Stimulated activated CD4-positive, alpha-beta T cell treated with anti-CD3 and anti-CD28 coated beads, Interleukin-4, amount 100 ng/mL, for 24 hours (primary cell): ENCODE measurements at places on chromosomes 1 and 21.

- DNase-seq = no peak
Observed at GRCh38 chr1:172143384-172144055, 277.0 kb upstream of the C1orf105 start.

- no peak for DNase-seq
Observed at GRCh38 chr1:152436593-152437496, 22.8 kb upstream of the CRNN start.

DNA sequence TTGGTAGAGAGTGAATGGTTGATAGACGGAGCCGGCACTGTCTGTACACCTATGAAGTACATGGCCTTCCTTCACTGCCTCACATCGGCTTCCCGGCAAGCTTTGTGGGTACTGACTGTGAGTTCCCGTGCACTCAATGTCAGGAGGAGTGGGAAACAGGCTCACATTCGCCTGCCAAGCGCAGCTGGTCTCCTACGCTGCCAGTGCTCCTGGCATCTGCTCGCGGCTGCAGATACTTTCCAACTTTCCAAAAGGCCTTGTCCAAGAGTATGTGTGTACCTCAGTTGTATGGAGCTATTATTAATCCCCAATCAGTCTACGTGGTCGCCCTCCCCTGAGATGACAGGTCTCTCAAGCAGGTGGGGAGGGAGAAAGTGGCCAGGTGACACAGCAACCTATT lies 180.8 kb downstream of the ZSCAN20 start:
- no peak for DNase-seq

DNA sequence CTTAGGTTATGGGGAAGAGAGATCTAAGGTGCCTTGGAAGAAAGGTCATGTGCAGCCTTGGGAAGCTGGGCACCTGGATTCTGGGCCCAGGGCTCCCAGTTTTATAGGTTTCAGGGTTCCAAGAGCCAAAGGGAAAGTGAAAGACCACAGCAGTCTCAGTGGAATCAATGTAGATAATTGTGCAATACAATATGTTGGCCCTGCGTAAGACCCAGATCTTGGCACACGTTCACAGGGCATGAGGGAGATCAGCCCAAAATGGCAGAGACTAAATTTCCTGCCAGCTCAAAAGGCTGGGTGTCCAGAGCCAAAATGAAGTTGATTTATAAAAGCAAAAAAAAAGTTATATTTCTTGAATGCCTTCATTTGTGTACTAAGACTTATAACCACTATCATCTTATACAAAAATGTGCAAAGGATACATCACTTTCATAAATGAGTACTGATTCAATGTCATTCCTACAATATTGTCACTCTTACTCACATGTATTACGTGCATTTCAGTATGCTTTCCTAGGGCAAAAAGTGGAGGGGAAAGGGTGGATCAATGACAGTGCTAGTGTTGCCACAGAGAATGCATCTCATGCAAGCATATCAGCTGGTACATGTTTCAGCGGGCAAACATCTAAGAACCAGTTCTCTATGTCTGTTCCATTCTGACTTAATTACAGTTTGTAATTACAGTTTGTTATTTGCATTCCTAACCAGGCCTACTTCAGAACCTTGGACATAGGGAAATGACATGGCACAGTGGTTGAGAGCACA lies 22.5 kb upstream of the NPL start:
- DNase-seq = no peak

DNA sequence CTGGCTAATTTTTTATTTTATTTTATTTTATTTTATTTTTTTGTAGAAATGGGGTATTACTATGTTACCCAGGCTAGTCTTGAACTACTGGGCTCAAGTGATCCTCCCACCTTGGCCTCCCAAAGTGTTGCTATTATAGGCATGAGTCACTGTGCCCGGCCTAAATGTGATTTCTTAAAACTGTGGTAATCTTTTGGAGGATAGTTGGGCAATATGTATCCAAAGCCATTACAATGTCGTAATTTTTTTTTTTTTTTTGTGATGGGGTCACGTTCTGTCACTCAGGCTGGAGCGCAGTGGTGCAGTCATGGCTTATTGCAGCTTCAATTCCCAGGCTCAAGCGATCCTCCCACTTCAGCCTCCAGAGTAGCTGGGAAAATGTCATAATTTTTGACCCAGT lies 14.2 kb downstream of the ETV3L start:
- no peak for DNase-seq

- no peak for DNase-seq
Observed at GRCh38 chr1:45272913-45273371, 53.8 kb upstream of the HPDL start.

GRCh38 chr1:200139661-200140250 lies 112.2 kb downstream of the NR5A2 start:
- DNase-seq = peak; percentile 41

- no peak for DNase-seq
Observed at GRCh38 chr1:8858112-8858668, 20.3 kb downstream of the ENO1 start.

DNA sequence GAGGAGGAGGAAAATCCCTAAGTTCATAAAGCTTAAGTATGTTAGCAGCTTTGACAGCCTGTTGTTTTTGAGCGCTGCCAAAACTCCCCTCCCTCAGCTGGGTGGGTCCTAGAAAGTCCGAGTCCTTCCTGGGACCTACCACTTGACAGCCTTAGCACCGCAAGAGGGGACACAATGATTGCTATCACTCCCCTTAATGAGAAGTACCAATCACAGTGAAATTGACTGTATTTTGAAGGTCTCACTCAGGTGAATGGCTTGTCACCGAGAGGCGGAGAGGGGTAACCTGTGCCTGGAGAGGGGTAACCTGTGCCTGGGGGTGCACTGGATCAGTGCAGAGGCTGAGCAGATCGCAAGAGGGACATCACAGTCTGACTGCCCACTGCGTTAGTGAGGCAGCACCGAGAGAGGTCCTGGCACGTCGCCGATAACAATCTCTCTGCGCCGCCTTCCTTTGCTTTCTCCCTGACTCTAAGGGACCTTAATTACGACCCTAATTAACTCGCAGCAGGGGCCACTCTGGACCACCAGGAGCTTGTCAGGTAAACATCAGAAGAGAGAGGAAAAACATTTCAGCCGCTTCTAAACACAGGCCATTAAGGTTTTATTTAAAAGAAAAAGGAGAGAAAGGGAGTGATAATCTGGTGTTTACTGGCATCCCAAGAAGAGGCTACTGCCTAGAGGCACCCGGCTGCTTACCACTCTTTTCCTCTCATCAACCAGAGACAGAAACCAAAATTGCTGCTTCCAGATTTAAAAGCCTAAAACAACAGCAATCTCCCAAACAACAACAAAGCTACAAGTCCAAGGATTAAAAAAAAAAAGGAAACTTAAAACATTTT lies 25.7 kb upstream of the KCNK1 start:
- DNase-seq = no peak

- no peak for DNase-seq
Observed at GRCh38 chr21:44517175-44517899, 22.7 kb downstream of the KRTAP10-1 start.

DNA sequence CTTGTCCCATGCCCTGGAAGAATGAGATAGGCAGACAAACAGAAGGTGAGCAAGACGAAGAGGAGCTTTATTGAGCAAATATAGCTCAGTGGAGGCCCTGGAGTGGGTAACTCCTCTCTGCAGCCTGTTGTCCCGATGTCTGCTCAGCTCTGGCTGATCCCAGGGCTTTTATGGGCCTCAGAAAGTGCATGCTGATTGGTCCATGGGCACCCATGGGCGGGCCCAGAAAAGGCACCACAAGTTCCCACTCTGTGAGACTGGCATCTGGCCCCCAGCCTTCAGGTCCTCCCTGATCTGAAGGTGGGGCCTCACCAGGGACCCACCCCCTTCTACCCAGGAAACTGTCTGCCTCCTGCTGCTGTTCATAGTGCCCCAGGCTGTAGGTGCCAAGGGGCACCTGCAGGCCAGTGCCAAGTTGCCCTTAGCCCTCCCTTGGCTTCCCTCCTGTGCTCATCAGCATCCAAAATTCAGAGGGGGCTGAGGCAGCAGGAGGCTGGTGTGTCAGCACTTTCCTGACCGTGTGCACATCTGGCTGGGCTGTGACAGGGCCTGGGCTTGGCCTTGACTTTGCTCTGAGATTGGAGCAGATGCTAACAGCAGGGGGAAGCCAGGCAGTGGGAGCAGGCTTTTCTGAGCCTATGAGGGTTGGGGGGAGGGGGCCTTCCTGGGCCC lies 35.4 kb downstream of the ACTL8 start:
- no peak for DNase-seq

DNA sequence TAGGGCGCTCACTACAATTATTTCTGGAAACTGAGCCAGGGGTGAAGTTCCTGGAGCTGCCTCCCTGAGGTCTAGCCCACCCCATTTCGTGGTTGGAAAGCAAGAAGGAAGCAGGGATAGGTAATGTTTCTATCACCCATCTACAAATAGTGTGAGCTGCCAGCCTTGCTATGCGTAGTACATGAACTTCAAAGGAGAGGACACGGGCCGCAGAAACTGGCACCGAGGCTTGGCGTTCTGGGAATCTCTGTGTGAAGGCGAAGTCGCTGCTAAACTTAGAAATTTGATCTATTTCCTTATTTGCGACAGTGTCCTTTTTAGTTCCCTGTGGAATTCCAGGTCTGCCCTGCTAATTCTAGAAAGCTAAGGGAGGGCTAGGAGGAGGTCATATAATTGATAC lies 49.6 kb upstream of the NTPCR start:
- no peak for DNase-seq

DNA sequence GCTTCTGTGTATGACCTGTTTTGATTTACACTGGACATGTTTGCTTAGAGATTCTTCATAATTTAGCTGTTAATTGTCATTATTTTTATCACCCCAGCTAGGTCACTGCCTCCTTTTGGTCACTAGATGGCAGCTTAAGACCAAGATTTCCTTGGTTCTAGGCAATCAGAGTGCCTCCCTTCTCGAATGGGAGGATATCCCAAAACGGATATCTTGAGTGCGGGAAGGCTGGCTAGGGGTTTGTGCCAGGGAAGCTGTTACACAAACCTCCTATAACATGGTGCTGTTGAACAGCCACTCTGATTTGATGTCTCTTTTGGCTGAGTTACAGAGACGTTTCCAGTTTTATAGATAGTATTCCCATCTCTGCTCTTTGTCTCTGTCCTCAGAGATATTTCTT lies 283.5 kb downstream of the S1PR1 start:
- DNase-seq = peak; percentile 6

- DNase-seq = peak; percentile 5
Observed at GRCh38 chr1:204977318-204977717, 65.7 kb upstream of the CNTN2 start.

DNA sequence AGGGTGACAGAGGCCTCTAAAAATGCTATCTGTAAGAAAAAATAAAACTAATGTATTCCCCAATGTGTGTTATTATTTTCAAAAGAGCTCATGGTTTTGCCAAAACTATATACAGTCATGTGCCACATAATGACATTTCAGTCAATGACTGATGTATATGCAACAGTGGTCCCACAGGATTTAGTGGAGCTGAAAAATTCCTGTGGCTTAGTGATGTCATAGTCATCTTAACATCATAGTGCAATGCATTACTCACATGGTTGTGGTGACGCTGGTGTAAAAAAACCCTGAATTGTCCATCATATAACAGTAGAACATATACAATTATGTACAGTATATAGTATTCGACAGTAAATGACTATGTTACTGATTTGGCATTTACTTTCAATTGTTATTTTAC lies 172.4 kb downstream of the CACNA1E start:
- no peak for DNase-seq

- no peak for DNase-seq
Observed at GRCh38 chr1:212491454-212491853, 58.7 kb downstream of the NENF start.

DNA sequence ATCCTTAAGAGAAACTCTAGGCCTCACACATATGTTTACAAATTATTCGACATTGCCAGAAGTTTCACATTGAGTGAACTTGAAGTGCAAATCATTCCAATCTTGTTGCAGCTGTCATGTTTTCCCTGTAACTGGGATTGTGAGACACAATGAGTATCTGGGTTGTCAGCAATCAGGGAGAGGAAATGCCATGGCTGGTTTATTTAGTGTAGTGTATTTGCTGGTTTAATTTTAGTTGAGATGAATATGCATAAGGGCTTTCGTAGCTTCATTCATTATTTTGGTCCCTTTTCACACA lies 54.2 kb upstream of the USP1 start:
- no peak for DNase-seq

DNA sequence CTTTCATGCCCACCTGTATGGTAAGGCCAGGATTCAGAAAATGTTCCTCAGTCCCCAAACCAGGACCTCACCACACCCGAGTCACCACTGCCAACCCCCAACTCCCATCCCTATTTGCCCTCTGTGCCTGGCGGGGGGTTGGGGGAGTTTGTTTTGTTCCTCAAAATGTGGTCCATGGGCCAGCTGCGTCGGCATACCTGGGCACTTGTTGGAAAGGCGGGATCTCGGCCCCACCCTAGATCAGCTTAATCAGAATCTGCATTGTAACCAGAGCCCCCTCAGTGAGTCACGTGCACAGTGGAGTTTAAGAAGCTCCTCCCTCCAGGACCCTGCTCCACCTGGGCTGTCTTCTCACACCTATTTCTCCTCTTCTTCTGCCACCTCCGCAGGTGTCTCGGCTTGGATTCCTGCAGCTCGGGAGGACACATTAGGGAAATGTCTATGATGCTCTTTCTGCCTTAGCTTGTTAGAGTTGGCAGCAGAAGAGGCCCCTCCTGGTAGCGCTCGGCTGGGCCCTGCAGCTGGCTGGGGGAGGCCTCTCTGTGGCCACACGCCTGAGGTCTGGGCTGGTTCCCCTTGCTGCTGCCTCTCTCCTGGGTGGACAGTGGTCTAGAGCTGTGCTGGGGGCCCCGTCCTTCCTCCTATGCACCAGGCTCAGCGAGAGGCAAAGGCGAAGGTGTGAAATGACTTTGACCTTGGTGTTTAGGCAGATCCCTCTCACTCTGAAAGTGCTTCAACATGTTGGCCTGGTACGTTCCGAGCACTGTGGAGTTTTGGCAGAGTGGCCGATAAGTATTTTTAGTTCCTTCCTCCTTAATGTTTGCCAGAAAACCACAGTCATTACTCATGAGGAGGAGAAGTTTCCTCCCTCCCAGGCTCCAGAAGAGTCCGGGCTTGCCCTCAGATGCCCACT lies 41.8 kb upstream of the CAMTA1 start:
- no peak for DNase-seq

GRCh38 chr1:18608534-18608933 lies 22.1 kb upstream of the PAX7 start:
- DNase-seq = no peak

DNA sequence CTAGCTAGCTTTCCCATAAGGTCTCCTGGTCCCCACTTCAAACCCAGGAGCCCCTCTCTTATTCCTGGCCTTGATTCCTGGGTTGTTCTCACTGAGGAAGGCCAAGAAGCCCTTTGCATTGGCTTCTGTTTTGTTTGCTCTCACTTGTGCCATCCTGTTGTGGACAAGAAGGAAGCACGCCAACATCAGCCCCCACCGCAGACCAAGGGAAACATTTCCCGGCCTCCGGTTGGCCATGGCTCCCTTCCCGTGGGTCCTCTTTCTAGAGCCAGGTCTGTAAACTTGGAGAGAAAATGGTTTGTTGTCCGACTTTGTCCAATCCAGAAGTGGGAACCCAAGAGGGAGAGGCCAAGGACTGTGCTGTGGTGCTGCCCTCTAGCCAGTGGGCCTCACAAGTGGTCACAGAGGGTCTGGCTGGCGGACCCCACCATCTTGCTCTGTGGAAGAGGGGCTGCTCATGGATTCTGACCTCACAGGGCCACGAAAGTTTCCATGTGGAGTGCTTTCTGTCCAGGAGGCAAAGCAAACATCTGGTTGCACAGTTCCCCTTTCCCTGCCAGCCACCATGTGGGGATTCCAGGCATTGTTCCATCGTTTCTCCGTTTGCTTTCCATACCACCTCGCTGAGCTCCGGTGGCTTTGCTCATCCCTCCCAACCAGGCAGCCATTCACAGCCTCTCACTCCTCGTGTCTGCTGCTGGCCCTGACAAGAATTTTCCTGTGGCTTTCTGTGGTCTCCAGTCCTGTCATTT lies 18.9 kb upstream of the TENT5C start:
- DNase-seq = no peak

GRCh38 chr21:44615911-44616590 lies 4.2 kb downstream of the KRTAP10-8 start:
- no peak for DNase-seq
